ENCODE measurements at places on chromosomes 3 and 15.

- no peak for DNase-seq
These were observed 986.5 kb downstream of the TUSC7 start for GRCh38 chr3:117695871-117696645.

GRCh38 chr3:98262046-98262445 is 2.0 kb upstream of the OR5H6 start:
- DNase-seq: no peak

DNA sequence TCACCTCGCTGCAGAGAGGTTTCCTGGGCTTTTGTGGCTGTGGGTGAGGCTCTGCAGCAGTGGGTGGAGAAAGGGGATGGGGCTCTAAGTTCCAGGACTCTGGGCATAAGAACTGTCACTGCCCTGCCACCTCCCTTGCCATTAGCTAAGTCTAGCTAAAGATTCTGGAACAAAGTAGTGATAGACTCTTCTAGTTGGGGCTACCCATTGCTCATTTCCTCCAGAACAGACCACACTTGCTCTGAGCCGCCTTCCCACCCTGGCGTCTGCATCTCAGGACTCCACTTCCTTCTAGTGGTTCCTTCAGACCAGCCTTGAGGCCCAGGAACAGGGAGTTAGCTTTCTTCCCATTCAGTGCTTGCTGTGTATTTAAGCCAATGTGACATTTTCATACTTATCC is 7.5 kb downstream of the ARHGAP31 start:
- DNase-seq: no peak

DNA sequence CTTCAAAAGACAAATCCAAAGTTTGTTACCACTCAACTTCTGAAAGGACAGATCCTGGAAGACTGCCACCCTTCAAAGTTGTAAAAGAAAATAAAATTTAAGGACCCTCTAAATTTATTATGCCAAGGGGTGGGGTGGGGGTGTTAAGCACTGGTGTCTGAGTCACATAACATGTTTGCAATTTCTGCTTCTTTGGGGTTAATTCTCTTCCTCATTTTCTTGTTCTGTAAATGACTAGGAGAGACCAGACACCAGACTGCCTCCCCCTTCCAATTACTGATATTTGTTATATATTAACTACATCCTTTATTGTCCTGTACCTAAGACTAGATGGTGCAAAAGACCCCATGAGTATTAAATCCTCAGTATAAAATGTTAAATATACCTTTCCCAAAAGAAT is 242.8 kb downstream of the ZNF385D start:
- no peak for DNase-seq

- DNase-seq: no peak
These were observed 66.1 kb upstream of the CCR4 start for GRCh38 chr3:32885283-32885901.

DNA sequence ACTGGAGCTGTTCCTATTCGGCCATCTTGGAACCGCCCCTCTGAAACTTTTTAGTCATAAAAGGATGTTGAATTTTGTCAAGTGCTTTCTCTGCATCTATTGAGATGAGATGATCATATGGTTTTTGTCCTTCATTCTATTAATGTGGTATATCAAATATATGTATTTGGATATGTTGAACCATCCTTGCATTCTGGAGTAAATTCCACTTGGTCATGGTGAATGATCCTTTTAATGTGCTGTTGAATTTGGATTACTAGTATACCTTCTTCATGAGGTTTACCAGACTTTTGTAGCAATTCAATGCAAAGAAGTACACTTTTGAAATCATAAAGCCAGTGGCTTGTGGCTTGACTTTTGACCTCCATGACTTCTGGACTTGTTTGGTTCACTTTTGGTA is 33.4 kb upstream of the XRN1 start:
- DNase-seq: no peak

DNA sequence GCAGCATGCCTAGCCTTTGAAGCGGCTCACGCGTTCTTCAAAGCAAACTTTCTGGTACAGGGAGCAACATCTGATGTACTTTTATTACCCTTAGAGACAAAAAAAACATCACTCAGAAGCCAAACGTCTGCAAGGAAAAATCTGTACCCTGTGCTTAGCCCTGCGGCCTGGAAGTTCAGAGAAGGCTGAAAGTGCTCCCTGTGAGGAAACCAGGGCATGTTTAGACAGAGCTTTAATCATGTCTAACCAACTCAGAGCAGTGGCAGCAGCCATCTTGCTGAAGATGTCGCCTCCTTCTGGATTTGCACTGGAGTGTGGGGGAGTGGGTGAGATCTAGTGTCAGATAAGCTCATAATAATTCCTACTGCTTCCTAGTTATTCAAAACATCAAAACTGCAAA is 170.4 kb downstream of the P3H2 start:
- DNase-seq: no peak

DNA sequence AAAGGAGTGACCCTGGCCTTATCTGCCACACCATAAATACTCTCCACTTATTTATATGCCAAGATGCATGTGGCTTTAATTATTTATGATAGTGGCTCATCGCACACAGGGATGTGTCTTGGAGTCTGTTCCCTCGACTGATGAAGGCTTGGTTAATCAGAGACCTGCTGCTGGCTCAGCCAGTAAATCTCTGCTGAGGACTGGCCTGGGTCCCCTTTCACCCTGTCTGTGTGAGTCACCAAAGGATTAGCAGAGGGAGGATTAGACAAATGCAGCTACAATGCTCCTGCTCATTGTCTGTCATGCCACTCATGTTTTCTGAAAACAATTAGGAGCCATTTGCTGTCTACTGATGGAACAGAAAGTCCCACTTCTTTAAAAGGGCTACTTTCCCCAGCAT is 226.8 kb downstream of the NTRK3 start:
- no peak for DNase-seq

- DNase-seq: no peak
These were observed 22.0 kb upstream of the PGPEP1L start for GRCh38 chr15:99029341-99030144.

GRCh38 chr3:22685597-22685996 is 517.5 kb upstream of the UBE2E2 start:
- DNase-seq: no peak

DNA sequence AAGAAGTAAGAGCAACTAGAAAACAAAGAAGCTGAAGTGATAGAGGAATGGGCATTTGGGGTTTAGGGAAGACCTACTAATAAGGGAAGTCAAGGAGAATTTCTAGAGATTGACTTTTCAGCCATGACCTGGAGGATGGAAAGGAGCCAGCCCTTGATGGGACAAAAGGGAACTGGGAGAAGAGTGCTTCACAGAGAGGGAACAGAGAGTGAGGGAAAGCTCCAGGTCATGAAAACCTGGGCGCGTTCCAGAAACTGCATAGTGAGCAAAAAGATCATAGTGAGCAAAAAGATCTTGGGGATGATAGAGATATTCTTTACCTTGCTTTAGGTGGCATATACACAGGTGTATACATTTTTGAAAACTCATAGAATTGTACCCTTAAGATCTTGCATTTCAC is 143.1 kb upstream of the NUDT16 start:
- DNase-seq: no peak

DNA sequence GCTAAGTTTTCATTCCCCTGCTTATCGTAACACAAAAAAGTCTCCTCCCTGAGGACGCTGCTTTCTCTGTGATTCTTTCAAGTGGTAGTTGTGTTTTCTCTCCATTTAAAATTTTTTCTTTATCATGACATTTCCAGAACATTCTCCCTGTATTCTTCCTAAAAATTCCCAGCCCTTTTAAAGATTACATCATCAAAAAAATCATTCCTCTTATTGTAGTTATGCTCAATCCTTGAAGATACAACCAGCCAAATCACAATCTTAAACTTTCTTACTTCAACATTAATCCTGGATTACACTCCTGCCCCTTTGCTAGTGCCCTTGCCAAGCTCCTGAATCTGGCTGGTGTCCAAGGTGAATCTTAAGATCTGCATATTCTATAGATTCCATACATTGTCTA is 163.7 kb upstream of the CBLB start:
- no peak for DNase-seq

DNA sequence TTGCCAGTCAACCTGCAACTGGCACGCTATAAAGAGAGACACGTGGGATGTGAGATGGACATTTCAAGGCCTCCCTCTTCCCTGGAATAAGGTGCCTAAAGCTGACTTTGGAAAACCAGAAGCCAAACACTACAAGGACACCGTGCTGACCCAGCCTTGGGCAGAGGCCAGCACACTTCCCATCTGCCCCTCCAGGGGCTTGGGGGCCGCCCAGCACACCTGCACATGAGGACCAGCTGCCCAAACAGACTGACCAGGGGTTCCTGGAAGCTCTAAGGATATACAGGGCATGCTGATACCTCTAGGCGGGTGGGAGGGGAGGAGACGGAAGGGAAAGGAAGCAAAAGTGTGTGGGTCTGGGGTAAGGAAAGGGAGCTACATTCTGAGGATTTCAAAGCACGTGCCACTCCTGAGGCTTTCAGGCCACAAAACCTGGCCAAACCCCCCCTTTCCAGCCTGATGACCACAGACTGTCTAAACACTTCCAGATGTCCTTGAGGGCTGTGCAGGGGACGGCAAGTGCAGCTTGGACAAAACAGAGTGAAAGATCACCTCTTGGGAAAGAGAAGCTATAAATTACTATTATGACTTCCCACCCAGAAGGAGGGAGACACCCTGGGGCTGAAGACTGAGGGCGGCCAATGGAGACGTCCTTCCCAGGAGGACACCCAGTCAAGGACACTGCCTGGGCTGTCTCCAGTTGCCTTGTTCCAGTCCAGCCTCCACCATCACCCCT is 57.9 kb downstream of the ADCY5 start:
- DNase-seq: no peak

Measured in cortex of kidney (tissue), 1 donor.